ENCODE measurements at places on chromosomes 4 and X. TPM values are rescaled to one million over a fixed set of nuclear protein-coding genes. Genes with fewer than 3 reads are reported as not detected.

CDKL5 gene
- total RNA-seq, result 6.8 TPM

MCF2 gene
- total RNA-seq, result 0.09 TPM

DNA sequence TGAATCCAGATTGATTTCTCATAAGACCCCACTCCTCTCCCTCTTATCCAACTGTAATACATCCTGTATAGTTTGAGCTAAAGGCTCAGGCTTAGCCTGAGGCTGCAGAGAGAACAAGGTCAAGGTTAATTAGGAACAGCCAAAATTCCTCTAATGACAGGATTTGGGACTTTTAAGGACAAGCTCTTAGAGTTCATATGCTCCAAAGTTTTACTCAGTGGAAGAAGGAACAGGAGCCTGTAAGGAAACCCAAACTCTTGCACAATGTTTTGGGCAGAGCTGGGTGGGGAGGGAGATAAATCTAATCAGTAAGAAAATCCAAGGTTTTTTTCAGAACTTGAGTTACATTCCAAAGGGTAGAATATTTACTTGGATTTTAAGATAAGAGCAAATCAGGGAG lies 238.8 kb downstream of the QDPR start:
- DNase-seq, result no peak

GRCh38 chrX:24774650-24775049 lies 80.9 kb downstream of the POLA1 start:
- DNase-seq, result no peak

- DNase-seq, result no peak
These were observed 2229.4 kb upstream of the AGA start for GRCh38 chr4:179671609-179672008.

- DNase-seq, result no peak
These were observed 72.8 kb downstream of the MANBA start for GRCh38 chr4:102687982-102688433.

- no peak for DNase-seq
These were observed 147.7 kb upstream of the TLL1 start for GRCh38 chr4:165725352-165725751.

DNA sequence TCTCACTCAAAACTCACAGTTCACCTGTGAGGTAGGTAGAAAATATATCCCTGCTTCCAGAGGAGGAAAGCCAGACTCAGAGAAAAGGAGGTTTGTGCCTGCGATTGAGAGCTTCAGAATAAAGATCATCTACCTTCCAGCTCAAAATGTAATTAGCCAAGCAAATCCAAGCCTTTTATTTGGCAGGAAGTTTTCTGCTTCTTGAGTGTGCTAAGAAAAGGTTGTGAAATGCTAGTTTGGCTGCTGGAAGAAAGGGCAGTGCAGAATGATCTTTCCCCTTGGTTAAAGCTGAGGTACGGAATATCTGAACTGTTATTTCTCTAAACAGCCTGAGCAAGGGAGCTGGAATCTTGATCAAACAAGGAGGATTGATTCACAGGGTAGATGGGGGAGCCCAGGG lies 59.7 kb upstream of the VCX3B start:
- DNase-seq, result no peak

DNA sequence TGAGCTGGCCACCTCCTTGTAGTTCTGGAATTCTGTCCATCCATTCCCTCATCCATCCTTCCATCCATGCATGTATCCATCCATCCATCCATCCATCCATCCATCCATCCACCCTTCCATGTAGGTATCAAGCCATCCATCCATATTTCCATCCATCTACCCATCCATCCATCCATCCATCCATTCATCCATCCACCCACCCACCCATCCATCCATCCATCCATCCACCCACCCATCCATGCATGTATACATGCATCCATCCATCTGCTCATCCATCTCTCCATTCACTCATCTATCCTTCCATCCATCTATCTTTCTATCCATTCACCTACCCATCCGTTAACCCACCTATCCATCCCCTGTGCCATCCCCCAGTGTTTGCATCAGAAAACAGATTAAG lies 153.6 kb upstream of the STX18 start:
- DNase-seq, result no peak

MAGEA1 gene
- not detected for total RNA-seq

GRCh38 chr4:113973345-113973744 lies 6.1 kb downstream of the ARSJ start:
- DNase-seq, result no peak

FAM184B gene
- 0.03 TPM for total RNA-seq

HERC6 gene
- 0.28 TPM for total RNA-seq

- no peak for DNase-seq
These were observed 15.0 kb upstream of the CD99L2 start for GRCh38 chrX:150913511-150913910.

DNA sequence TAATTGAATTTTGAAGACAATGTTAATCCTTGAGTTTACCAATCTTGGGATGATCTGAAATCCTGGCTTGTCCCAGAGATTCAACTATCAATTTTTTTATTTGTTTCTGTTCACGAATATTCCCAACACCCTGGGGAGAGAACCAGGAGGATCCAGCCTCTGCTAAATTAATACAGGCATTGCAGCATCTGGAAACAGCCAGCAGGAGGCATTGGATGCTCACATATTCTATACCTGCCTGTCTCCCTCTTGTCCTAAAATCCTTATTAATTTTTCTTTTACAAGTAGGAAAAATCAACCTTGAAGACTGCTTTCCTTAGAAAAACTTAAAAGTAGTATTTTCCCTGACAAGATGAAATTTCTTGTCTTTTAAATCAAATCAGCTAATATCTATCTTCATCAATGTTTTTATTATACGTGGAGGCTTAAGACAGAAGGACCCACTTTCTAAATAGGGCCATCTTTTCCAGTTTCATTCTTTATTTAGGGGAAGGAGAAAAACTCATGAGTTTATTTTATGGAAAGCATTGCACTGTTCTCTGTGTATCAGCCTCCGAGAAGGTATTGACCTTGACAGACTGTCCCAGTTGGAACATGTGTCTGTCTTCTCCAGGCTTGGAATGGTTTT lies 102.4 kb downstream of the CLNK start:
- peak; percentile 60 for DNase-seq

- no peak for DNase-seq
These were observed 40.8 kb downstream of the PSAPL1 start for GRCh38 chr4:7393601-7394575.

GRCh38 chr4:153432965-153433753 lies 33.0 kb upstream of the TMEM131L start:
- DNase-seq, result peak; percentile 38

DNA sequence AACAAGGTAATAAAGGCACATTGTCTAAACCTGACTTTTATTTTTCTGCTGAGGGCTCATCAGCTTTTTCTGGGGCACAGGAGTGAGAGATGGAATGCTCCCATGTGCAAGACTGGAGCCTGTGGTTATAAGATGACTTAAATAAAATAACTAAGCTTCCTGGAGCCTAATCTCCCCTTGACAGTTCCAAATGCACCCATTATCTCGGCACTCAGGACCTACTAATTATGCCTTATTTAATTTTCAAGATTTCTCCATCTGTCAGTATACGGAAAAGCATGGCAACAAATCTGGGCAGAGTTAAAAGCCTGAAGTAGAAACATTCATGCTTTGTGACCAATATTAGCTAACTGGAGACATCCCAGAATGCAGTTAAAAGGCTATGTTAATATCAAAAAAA lies 416.7 kb upstream of the TEX13C start:
- DNase-seq, result no peak

GRCh38 chr4:8192748-8193738 lies 6.0 kb upstream of the SH3TC1 start:
- no peak for DNase-seq

NAP1L5 gene
- total RNA-seq, result 6.9 TPM

- no peak for DNase-seq
These were observed 60.2 kb downstream of the CHRNA9 start for GRCh38 chr4:40395166-40395900.

- DNase-seq, result peak; percentile 2
These were observed 68.7 kb downstream of the VSIG4 start for GRCh38 chrX:65971151-65971550.

DNA sequence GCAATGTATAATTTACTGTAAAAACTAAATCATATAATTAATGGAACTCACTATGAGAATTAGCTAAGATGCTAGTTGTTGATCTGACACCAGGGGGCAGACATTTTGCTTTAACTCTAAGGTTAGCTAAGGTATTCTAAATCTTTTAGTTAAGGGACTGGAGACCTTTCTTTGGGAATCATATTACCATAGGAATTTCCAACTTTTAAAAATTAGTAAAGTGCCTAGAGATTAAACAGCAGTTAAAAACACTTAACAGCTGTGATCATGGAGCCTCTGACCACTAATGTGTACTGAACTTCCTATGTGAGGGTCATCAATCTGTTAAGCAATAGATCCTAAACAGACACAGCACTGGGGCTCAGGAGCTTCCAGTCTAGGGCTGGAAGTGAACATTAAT lies 226.6 kb downstream of the NSUN7 start:
- peak; percentile 72 for DNase-seq

- peak; percentile 20 for DNase-seq
These were observed 262.5 kb upstream of the NDST3 start for GRCh38 chr4:117771647-117772337.

- no peak for DNase-seq
These were observed 11.7 kb upstream of the FAT4 start for GRCh38 chr4:125303058-125303457.

NLGN4X gene
- 17.6 TPM for total RNA-seq

GABRG1 gene
- not detected for total RNA-seq

NSG1 gene
- total RNA-seq, result 17.9 TPM

DNA sequence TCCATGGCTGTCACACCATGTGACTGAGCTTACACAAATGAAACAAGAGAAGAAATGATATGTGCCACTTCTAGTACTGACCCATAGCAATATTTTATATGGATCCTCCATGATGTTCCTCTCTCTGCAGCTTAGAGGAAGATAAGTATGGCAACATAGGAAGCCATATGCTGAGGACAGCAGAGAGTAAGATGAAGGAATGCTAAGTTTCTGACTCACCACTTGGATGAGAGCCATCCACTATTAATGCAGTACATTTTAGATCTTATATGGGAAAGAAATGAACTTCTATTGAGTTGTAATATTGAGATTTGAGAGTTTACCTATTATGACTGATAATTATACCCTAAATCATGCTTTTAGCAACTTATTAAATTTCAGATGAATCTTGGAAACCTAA lies 386.9 kb upstream of the MAOA start:
- no peak for DNase-seq

- DNase-seq, result peak; percentile 66
These were observed 14.4 kb upstream of the FAM9A start for GRCh38 chrX:8815460-8816065.

- no peak for DNase-seq
These were observed 41.0 kb upstream of the UGT2B17 start for GRCh38 chr4:68617003-68617698.

SPANXN4 gene
- not detected for total RNA-seq

MANBA gene
- 53.4 TPM for total RNA-seq

ARHGEF38 gene
- total RNA-seq, result 0.37 TPM

TCEAL7 gene
- total RNA-seq, result 30.8 TPM

DNA sequence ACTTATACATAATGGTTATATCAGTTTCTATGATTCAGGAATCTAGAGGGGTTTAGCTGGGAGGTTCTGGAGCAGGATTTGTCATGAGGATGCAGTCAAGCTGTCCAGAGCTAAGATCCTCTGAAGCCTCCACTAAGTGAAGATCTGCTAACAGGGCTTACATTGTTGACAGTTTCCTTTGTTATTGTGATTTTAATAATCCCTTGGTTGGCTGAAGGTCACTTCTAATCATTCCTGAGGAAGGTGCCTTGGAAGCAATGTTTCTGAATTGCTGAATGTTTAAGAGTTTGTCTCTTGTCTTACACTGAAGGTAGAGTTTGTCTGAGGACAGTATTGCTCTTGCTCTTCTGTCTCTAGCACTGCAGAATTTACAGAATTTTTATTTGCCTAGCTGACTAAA lies 41.3 kb downstream of the BANK1 start:
- no peak for DNase-seq

DNA sequence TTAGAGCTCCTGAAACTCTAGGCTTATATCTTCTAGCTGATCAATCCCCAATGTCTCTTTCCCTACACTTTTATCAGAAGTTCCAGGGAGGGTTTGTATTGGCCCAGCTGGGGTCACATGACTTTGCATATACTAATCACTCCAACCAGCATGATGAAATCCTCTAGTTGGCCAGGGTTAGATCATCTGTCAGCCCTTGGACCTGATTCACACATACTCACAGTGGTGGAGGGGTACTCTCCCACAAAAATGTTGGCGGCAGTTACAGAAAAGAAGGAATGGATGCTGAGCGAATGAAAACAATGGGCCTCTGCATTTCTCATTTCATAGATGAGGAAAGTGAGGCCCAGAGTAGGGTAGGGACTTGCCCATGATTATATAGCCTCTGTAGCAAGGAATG lies 151.1 kb downstream of the PJA1 start:
- DNase-seq, result no peak

GRCh38 chrX:120145295-120145925 lies 13.0 kb upstream of the RHOXF2 start:
- no peak for DNase-seq

- no peak for DNase-seq
These were observed 73.9 kb downstream of the INTS12 start for GRCh38 chr4:105634402-105635080.

- DNase-seq, result no peak
These were observed 31.1 kb upstream of the DOCK11 start for GRCh38 chrX:118464501-118464900.

PASD1 gene
- total RNA-seq, result not detected

DNA sequence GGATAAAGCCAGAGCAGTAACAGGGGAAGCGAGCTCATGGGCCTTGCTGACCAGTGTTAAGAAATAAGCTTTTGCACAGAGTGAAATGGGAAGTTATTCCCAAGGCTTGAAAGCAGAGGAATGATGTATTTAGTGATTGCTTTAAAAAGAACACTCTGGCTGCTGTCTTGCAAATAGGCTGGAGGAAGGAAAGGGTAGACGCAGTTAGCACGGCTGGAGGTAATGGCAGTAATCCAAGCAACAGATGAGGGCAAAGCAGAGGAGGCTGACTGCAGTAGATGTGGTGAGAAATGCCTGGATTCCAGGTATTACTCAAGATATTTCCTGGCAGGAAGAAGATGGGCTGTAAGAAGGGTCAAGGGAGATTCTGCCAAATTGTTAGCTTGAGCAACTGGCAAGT lies 1342.3 kb upstream of the AGA start:
- no peak for DNase-seq

GRCh38 chr4:16019649-16020048 lies 56.7 kb upstream of the FGFBP2 start:
- no peak for DNase-seq

DNA sequence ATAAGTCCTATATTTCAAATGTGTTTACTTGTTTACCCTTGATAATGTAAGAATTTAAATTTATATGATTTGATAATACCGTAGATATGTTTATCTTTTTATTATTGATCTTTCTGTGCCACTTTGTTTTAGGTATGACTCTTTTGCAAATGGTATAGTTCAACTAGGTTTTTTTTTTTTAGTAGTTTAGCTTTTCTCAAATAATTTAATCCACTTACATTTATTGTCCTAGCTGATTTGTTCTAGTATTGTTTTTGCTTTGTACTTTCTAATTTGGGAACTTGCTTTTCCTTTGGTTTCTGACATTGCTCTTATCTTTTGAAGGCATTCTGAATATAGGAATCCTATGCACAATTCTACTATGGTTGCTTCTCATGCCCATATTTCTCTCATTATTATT lies 98.9 kb upstream of the NAP1L5 start:
- no peak for DNase-seq

FRG2 gene
- not detected for total RNA-seq
